Stimulated activated CD4-positive, alpha-beta T cell treated with anti-CD3 and anti-CD28 coated beads, Interleukin-15, amount 100 ng/mL, for 24 hours (primary cell): ENCODE measurements at places on chromosomes 5 and 9.

- DNase-seq = no peak
Measured at GRCh38 chr5:56640763-56641406, 174.5 kb upstream of the MAP3K1 start.

DNA sequence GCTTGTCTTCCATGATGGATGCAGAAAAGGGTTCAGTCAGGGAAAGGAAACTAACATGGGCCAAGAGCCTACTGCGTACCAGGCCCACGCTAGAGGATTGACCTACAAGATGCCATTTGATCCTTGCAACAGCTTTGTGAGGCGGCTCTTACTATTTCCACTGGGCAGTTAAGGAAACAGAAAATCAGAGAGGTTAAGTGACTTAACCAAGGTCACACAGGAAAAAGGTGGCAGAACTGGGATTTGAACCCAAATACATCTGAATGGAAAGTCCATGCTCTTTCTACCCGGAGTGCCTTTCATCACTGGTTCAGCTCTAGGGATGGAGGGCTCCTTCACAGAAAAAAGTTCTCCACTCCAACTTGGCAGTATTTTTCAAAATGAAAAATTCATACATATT is 50.0 kb downstream of the PCDH1 start:
- DNase-seq = no peak

DNA sequence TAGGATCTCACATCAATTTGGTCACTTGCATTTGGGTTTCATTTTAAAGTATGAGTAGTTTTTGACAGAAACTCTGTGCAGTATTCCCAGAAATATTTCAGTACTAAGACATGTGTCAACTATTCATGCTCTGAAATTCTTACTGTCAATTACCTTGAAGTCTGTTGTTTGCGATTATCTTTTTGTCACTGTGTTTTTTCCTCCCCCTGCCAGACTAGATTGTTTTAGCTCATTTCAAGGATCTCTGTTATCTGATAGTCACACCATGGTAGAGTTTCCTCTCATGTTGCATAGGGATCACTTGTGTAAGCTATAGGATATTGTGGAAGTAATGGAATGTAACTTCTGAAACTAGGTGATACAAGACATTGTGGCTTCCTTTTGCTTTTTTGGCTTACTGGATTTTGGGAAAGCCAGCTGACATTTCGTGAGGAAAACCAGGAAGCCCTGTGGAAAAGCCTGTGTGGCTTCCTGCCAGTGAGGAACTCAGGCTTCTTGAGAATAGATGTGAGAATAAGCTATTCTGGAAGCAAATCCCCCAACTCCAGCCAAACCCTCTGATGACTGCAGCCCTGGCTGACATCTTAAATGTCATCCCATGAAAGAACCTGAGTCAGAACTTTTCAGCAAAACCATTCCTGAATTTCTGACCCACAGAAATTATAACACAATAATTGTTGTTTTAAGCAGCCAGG is 122.2 kb downstream of the FGF10 start:
- no peak for DNase-seq

- DNase-seq = no peak
Measured at GRCh38 chr9:72588336-72588735, 66.9 kb downstream of the TMC1 start.

- no peak for DNase-seq
Measured at GRCh38 chr9:135053133-135053532, 34.3 kb upstream of the OLFM1 start.

- no peak for DNase-seq
Measured at GRCh38 chr5:95641741-95642220, 4.8 kb upstream of the RFESD start.

- no peak for DNase-seq
Measured at GRCh38 chr9:89881431-89881830, 276.6 kb downstream of the GADD45G start.

DNA sequence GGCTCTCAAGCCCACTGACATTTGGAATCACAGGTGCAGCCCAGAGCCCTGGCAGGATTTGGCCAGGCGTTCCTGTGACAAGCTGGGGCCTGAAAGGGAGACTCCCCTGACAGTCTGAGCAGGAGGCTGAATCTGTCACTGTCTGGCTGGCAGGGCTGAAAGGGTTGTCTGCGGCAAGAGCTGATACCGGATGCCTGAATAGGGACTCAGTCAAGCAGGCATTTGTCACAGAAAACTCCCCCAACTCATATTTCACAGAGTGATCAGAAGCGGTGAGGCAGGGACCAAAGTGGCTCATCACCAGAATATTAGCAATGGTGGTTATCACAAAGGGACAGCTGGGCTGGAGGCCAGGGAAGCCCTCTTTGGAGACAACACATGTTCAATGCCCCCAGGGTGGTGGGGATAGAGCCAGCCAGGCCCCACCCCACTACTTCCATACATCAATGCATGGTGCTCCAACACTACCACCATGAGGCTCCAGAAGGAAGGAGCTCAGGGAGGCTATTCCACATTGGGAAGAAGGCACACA is 295.5 kb downstream of the DTWD2 start:
- no peak for DNase-seq

DNA sequence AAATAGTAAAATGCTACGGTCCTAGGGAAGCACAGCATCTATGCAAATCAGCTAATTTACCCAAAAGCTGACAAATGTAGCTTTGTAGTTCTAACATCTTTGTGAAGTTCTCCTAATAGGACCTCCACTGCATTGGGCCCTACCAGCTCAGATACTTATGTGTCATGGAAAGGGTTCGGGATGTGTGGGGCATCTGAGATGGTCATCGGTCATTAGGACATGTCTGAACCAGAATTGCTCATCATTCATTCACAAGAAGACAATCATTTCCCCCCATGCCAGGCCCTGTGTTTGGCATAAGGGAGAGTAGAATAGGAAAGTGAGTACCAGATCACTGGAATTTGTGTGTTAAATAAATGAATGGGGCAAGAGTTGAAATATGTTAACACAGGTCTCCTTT is 35.7 kb downstream of the PWWP2A start:
- DNase-seq = no peak

DNA sequence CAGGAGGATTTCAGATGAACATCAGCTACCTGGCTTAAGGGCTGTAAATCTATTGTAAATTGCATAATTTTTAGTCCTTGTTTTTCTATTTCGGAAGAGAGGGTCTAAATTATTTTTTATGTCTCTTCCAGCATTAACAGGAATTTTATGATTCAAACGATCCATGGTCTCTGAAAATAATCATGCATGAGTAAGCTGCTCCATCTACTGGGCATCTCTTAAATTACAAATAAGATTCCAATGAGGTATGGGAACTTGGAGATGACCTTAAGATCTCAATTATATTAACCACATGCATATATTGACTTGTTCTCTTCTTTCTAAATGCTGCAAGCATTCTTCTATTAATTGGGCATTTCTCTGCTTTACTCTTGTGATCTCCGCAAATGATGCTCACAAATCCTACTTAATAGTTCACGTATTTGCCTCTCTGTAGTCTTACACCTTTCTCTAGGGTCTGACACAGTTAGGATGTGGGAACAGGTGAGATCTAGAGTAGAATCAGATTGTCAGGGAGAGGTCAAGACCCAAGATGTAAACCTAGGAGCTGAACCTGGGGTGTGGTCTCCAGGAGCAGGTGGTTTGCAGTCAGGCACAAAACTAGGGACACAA is 86.9 kb downstream of the NUDT12 start:
- DNase-seq = no peak

DNA sequence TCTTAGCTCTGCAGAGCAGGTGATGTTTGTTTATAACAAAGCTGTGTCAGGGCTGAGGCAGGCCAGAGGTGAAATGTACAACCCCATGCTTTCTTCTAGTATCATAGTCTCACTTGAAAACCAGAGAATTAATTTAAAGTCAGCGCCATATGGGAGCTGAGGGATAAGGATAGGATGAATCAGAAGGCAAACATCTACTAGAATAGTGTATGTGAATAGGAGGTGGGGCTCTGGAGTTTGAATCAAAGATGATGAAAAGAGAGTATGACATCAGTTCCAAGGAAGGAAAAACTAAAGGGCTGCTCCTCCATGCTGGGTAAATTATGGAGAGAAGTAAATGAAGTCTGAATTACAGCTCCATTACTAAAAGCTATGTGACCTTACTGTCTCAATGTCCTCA is 441.5 kb downstream of the RASEF start:
- no peak for DNase-seq

DNA sequence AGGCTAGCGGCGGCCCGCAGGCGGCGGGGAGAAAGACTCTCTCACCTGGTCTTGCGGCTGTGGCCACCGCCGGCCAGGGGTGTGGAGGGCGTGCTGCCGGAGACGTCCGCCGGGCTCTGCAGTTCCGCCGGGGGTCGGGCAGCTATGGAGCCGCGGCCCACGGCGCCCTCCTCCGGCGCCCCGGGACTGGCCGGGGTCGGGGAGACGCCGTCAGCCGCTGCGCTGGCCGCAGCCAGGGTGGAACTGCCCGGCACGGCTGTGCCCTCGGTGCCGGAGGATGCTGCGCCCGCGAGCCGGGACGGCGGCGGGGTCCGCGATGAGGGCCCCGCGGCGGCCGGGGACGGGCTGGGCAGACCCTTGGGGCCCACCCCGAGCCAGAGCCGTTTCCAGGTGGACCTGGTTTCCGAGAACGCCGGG is 253 bp downstream of the SLC12A2 start:
- no peak for DNase-seq

GRCh38 chr9:694403-695154 is 146.9 kb upstream of the DMRT1 start:
- no peak for DNase-seq

- no peak for DNase-seq
Measured at GRCh38 chr5:163759000-163759704, 253.7 kb downstream of the MAT2B start.

GRCh38 chr5:119058979-119059529 is 11.8 kb upstream of the DMXL1 start:
- no peak for DNase-seq

DNA sequence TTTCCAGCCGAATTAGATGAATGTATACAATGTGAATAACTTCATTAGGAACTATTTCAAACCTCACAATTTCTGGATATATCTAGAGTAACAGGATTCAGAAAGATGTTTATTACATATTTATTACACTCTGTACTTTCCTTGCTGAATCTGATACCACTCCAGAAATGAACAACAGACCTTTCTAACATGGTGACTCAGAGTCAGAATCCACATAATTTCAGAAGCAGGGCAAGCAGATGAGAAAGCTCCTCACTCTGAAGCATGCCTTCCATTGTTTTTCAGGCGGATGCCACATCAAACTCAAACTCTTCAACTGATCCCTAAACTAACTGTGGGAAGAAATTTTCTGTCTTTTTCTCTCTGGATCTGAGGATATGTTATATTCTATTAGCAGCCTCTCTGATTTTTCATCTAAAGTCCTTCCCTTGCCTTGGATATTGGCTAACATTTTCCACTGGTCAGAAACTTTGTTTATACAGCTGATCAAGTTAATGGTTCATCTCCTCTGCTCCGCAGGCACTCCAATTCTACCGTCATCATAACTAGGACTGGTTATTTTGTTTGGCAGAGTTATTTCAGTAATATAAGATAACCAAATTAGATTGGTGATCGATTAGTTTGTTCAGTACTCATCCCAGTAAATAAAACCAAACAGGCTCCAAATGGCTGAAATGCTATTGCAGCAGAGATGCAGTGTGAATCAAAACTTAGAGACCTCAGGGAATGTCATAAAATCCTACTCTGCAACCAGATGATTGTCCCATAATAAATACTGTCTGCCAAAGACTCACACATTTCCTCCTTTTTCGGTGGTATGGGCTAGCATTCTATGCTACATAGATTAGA is 556.0 kb downstream of the EBF1 start:
- no peak for DNase-seq

- DNase-seq = no peak
Measured at GRCh38 chr5:2134543-2135292, 252.0 kb upstream of the IRX4 start.

DNA sequence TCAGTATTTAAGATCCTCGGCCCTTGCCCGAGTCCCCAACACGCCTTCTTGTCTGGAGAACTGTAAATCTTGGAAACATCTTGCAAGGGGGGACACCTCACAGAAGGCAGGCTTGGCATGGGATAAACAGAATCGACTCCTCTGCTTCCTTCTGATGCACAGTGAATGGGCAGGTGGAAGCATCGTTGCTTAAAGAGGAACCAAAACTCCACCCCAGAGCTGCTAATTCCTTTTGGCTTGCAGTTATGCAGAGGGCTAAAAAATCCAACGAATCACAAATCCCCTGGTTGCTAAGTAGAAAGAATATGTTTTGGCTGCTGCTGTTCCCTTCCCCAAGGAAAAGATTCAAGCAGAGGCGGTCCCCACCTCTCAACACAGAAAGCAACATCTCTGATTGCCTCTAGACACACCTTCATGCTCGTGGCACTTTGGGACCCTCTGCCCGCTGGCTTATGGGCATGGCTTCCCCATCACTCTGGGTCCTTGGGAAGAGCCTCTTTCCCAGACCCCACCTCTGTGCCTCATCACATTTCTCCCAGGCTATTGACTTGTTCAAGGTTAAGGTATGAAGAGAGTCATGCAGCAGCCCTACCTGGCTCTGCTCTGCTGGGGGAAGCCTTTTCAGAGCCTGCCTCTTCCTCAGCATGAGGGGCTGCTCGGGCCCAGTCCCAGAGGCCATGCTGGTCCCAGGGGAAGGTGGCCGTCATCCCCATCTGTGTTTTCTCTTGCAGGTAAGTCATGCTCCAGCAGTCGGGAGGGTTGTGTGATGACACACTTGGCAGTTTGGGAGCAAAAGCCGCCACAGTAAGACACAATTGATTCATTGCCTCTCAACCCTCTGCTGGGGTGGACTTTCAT is 137.1 kb downstream of the KCNIP1 start:
- DNase-seq = no peak

- DNase-seq = peak; percentile 47
Measured at GRCh38 chr5:132011622-132012343, at the start of gene ACSL6. Gene ACSL6, minus strand, starts transcription at chr5:132011658. Its CDS starts 105 bp downstream, at chr5:132011553.

DNA sequence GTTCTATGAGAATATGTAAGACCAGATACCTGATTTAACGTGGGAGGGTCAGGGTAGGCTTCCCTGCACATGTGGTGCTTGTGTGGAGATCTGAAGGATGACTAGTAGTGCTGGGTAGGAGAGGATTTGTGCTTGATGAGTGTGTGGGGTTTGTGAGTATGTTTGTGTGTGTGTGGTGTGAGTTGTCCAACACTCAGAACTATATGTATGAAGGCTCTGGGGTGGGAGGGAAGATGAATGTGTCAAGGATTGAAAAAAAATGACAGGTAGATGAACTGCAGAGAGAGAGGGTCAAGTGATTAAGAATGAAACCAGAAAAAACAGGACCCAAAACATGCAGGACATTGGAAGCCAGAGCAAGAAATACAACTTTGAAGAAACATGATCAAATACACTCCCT is 154.6 kb upstream of the NR3C1 start:
- DNase-seq = no peak

GRCh38 chr5:154194345-154195329 is 4.1 kb downstream of the GALNT10 start:
- DNase-seq = no peak

GRCh38 chr5:9209846-9210492 is 335.9 kb downstream of the SEMA5A start:
- no peak for DNase-seq

DNA sequence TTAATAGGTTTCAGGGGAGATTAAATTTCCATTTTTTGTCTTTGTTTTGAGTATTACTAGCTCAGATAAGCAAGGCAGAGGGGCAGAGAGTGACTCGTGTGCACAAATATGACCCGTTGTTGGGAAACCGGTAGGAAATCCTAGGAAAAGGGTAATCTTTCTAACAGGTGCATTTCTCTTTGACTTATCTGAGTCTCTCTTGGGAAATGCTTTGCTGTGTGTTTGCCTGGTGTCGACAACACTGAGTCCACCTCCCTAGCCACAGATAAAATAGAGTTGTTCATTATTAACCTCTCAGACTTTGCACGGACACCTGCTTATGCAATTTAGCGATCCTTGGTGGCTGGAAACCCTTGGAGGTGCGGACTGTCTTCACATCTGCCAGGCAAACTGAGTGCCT is 164.2 kb downstream of the FGF1 start:
- DNase-seq = no peak
